NCI-H1105 (cell line): ENCODE measurements at places on chromosomes 1 and 21.

DNA sequence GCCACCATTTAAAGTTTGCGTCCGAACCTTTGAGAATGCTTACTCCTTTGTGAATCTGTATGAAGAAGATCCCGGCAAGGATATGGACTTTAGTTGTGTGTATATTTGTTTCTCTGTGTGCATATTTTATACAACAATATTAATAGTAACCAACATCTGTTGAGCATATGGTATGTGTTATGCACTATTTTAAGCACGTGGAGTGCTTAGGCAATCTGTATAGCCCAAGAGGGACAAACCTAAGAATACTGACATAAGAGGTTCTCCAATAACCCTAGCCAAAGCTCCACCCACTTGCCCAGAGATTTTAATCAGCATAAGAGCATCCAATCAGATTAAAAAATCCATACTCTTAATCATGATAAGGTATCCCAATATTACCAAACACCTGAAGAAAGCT, 92.7 kb downstream of the MAB21L3 start:
- DNase-seq = no peak

- no peak for DNase-seq
Measured at GRCh38 chr1:116390195-116390594, 17.2 kb downstream of the ATP1A1 start.

- DNase-seq = peak; percentile 56
Measured at GRCh38 chr1:36609241-36610027, 126.7 kb upstream of the CSF3R start.

- no peak for DNase-seq
Measured at GRCh38 chr21:44013380-44014088, 1.4 kb downstream of the TRAPPC10 start.

GRCh38 chr1:78281580-78281979, 209.2 kb upstream of the PTGFR start:
- DNase-seq = no peak
